Epithelial cell of esophagus (primary cell): ENCODE measurements at places on chromosomes 13 and 19.

- DNase-seq, result no peak
These were observed 19.9 kb downstream of the NDFIP2 start for GRCh38 chr13:79500829-79501228.

- no peak for DNase-seq
These were observed 26.4 kb downstream of the B3GLCT start for GRCh38 chr13:31225998-31226675.

DNA sequence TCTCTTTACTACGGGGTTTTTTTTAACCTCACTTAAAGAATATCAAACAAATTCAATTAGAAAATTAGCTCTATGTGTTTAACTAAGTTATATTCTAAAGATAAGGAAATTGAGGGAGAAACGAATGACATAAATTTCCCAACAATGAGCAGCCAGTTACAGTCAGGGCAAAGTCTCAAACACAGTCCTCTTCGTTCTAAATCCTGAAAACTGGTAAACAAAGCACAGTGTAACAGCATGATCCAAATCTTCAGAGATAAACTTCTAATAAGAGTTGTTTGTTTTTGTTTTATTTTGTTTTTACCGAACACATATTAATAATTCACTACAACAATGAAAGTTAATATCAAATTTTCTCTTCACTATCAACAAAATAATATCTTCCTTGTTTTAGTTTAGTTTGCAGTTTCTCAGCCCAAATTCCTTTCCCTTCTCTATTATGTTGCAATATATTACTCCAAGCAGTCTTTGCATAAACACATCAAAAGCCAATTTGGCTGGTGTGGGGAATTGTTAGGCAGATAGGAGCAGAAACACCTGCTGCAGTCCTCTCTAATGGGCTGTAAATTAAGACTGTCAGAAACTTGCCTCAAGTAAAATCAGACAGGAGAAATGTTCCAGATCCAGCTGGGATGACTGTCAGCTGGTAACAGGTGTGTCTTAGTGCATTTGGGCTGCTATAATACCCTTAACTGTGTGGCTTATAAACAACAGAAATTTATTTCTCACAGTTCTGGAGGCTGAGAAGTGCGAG lies 106.5 kb upstream of the SGCG start:
- no peak for DNase-seq

DNA sequence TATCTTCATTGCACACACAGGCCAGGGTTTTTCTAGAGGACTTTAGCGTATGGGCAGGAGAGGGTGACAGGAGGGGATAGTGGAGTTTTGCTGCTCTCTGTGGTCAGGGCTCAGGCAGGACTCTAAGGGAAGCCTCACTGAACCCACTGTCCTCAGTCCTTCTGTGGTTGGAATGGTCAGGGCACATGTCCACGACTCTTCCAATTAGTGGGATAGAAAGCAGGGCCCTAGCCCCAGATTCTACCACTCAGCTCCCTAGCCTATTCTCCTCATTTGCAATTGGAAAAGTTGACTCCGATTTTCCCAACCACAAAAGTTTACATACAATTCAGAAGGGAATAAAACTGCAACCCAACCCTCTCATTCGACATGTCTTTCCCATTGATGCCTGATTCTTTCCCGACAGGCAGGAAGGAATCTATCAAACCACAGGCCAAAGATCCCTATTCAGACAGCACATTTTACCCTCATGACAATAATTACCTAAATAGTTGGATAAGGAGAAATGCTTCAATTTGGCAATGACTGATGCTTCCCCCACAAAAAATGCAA lies 38.2 kb downstream of the TGDS start:
- no peak for DNase-seq

DNA sequence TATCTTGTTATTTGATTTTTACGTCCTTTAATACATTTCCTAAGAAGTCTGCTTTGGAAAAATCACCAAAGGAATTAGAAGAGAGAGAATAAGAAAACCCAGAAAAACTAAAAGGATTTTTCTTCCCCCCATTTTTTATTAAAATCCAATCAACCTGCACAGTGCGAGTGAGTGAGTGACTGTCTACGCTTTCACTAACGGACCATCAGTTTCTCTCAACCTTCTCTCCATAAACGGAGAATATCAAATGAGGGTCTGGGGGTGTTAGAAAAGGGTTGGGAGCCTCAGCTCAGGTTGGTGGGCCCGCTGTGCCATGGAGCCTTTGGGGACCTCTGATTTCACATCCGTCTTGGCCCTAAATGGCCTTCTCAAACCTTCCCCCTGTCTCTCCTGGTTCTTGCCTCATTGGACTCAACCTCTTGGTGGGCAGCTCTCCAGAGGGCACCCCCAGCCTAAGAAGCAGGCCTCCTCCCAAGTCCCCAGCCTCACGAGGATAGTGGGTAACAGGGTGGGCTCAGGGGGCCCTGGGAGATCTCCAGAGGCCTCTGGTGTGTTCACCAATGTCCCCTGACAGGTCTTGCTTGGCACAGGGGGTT lies 763 bp upstream of the LRP3 start:
- DNase-seq, result no peak

DNA sequence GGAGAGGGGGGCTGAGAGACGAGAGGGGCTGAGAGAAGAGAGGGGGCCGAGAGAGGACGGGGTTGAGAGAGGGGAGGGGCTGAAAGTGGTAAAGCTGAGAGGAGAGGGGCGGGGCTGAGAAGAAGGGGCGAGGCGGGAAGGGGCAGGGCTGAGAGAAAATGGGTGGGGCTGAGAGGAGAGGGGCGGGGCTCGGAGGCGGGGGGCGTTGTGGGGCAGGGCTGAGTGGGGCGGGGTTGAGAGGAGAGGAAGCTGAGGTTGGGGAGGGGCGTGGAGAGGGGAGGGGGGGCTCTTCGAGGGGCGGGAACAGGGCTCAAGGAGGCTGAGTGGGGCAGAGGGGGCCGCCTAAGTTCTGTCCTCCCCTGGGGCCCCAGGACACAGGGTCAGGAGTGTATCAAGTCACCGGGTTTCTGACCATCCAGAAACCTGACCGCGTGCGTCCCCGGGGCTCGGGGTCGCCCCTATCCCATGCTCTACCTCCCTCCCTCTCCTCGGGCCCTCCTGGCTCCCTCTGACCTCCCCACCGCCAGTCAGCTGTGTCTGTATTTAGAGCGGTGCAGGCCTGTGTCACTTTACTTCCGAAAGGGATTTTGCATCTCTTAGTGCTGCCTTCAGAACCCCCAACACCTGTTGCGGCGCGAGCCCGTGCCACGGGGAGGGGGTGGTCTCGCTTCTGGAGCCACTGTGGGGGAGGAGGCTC lies 38.6 kb upstream of the SEMA6B start:
- peak; percentile 67 for DNase-seq
